ENCODE measurements at places on chromosomes 12 and 14. TPM values are rescaled to one million over a fixed set of nuclear protein-coding genes. Genes with fewer than 3 reads are reported as not detected.

- DNase-seq: no peak
Observed at GRCh38 chr12:82242729-82243128, 115.5 kb downstream of the CCDC59 start.

DNA sequence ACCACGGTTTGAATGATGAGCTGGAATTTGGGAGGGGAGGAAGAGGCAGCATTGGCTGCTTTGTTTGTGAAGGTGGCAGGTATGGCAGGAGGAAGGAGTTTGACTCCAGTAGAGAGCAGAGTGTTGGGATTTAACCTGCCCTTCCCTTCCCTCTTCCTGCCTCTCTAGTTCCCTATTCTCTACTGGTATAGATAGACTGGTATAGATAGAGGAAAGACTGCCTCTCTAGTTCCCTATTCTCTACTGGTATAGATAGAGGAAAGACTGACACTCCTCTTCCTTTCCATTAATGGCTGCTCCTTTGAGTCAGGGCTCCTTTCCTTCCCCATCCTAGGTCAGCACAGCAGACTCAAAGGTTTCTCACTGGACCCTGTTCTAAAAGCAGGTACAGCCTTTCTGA, 8.4 kb upstream of the SYCP3 start:
- DNase-seq: no peak

DPPA3 gene
- not detected for total RNA-seq

TMTC2 gene
- total RNA-seq: 83.6 TPM

SBNO1 gene
- total RNA-seq: 70.6 TPM

Measured in fibroblast of the aortic adventitia (primary cell).